A172 (cell line): ENCODE measurements at places on chromosomes 7 and 10. TPM values are rescaled to one million over a fixed set of nuclear protein-coding genes. Genes with fewer than 3 reads are reported as not detected.

DNA sequence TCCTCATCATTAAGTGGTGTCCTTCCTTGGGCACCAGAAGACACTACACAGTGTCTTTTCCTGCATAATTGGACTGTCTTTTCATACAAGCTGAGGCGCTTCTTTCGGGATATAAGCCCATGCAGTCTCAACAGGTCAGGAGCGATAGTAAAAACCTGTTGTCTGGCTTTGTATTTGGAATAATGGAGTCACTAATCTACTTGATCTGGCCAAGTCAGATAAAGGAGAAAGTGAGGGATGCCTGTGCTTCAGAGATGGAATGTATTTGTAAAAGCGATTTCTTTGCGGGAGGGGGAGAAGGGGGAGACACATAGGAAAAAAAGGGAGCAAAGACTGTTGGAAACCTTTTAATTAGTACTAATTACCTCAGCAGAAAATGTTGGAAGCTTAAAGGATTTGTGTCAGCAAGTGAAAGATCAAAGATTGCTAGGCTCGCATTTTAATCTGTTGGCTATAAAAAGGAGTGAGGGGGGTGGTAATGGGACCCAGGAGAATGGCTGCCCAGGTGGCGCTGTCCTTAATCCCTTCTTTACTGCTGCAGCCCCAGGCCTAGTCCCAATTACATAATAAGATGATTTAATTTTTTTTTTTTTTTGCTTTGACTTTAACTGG is 581.4 kb downstream of the LRMDA start:
- no peak for DNase-seq

DNA sequence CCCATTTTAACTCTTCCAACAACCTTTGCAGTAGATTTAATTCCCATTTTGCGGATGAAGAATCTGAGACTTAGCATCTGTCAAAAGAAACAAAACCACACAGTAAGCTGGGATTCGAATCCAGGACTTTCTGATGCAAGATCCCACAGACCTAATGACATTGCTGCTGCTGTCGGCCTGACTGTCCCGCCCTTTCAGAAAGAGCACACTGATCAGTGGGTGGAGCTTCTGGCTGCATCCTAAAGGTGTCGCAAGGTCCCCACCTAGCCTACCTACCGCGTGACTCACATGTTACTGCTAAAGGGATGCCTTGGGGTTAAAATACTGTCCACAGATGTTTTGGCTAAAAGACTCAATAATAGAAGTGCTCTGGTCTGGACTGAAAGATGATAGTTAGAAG is 134.7 kb downstream of the EMX2 start:
- no peak for DNase-seq

CDHR1 gene
- not detected in 2 replicates for total RNA-seq

GSTO2 gene
- 0.38 and 5.2 TPM in 2 replicates for total RNA-seq

ABCC2 gene
- 0.69 and 1.8 TPM in 2 replicates for total RNA-seq

STEAP1 gene
- total RNA-seq = 0.83 and 1.5 TPM in 2 replicates
